ENCODE measurements at places on chromosomes 7 and 10. TPM values are rescaled to one million over a fixed set of nuclear protein-coding genes. Genes with fewer than 3 reads are reported as not detected.

The GPR26 gene
- total RNA-seq, result not detected

DNA sequence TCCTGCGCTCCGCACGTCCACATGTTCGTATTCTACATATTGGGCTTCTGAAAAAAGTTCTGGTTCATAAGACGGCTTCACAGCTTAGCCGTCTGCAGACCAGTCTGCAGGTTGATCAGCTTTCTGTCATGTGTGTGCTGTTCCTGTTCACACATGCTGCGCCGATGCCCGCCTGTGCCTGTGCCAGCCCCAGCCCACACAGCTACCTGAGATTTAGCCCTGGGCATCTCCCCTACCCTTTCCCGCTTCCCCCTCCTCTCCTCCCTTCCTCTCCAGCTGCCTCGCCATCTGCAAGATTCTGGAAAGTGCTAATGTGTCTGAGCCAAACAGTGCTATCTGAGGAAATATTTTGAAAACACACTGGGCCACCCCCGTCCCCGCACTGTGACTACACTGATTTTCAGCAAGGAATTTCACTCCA, 7.1 kb downstream of the CHST3 start:
- peaks cover 9% of the 10 kb centered on the region for H3K4me1 ChIP-seq
- no peak overlapping the region for H3K4me3 ChIP-seq
- H3K36me3 ChIP-seq, result no peaks in the 10 kb centered on the region
- no peak for DNase-seq
- H3K27ac ChIP-seq, result no peak overlapping the region

DNA sequence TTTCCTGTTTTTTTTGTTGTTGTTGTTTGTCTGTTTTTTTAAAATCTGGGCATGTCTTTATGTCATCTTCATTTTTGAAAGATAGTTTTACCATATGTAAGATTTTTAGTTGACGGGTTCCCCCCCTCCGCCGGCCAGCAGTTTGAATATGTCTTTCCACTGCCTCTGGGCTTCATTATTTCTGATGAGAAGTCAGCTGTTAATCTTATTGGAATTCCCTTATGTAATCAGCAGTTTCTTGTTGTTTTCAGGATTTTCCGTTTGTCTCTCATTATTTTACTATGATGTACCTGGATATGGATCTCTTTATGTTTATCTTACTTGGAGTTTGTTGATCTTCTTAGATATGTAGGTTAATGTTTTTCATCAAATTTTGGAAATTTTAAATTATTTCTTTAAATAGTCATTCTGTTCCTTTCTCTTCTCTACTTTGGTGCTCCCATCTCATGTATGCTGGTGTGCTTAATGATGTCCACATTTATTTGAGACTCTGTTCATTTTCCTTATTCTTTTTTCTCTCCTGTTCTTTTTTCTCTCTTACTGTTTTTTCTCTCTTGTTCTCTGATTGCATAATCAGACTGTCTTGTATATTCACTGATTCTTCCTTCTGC, 9.7 kb downstream of the EXOC6 start:
- no peak for DNase-seq
- no peaks in the 10 kb centered on the region for H3K36me3 ChIP-seq
- no peaks in the 10 kb centered on the region for H3K27me3 ChIP-seq
- H3K4me1 ChIP-seq, result no peaks in the 10 kb centered on the region
- no peak overlapping the region for H3K4me3 ChIP-seq
- no peak overlapping the region for H3K27ac ChIP-seq

The GIMAP6 gene
- total RNA-seq, result 7.1 TPM

- DNase-seq, result no peak
- H3K4me1 ChIP-seq, result no peaks in the 10 kb centered on the region
- H3K27ac ChIP-seq, result no peak overlapping the region
- H3K4me3 ChIP-seq, result no peak overlapping the region
Observed at GRCh38 chr7:67652937-67653336, 656.3 kb downstream of the TYW1 start.

DNA sequence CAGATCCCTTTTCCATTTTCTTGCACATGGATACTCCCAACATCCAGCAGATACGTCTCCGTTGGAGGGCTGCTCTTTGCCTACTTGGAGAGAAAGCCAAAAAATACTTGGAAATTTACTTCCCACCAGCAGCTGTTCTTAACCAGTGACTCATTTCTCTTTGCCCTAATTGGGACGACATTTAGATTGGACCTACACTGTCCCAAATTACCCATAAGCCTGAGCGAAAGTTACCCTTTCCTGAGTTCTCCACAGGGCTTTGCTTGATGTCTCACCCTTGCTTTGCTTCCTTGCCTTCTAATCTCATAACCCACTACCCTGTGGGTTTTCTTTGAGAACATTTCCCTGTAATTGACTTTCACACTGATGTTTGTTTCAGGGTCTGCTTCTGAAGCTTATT, 48.1 kb downstream of the SAMD8 start:
- no peaks in the 10 kb centered on the region for H3K4me1 ChIP-seq
- H3K27ac ChIP-seq, result no peak overlapping the region

The SRI gene
- 609 TPM for total RNA-seq

GRCh38 chr7:67589183-67589582, 592.5 kb downstream of the TYW1 start:
- no peak overlapping the region for H3K4me3 ChIP-seq
- H3K4me1 ChIP-seq, result no peaks in the 10 kb centered on the region
- no peaks in the 10 kb centered on the region for H3K36me3 ChIP-seq
- H3K27ac ChIP-seq, result no peak overlapping the region
- no peaks in the 10 kb centered on the region for H3K27me3 ChIP-seq

The RNF32 gene
- total RNA-seq, result 2.0 TPM

The PKD2L1 gene
- total RNA-seq, result 0.52 TPM

DNA sequence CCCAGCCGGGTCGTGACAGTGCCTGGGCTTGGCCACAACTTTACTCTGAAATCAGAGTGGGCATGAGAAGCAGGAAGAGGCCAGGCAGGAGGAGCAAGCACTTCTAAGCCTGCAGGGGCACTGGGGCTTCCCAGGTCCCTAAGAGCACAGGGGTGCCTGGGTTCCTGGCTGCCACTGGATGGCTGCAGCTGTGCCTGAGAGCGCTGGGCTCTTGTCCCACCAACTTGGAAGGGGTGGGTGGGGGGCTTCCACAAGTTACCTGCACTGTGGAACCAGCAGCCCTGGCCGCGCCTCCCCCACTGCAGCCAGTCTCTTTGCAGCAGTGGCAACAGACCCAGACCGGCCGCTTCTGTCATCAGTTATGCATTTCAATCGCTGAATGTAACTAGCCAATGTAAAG, 434.7 kb upstream of the GRM3 start:
- no peaks in the 10 kb centered on the region for H3K27me3 ChIP-seq
- no peak for DNase-seq
- no peaks in the 10 kb centered on the region for H3K36me3 ChIP-seq
- H3K27ac ChIP-seq, result no peak overlapping the region
- H3K4me3 ChIP-seq, result no peak overlapping the region

GRCh38 chr7:128405471-128406313, 4.1 kb downstream of the IMPDH1 start:
- H3K27me3 ChIP-seq, result no peaks in the 10 kb centered on the region
- H3K36me3 ChIP-seq, result no peaks in the 10 kb centered on the region
- H3K27ac ChIP-seq, result no peak overlapping the region
- peak overlapping the region; percentile 80 for H3K4me3 ChIP-seq
- peaks cover 11% of the 10 kb centered on the region for H3K4me1 ChIP-seq

DNA sequence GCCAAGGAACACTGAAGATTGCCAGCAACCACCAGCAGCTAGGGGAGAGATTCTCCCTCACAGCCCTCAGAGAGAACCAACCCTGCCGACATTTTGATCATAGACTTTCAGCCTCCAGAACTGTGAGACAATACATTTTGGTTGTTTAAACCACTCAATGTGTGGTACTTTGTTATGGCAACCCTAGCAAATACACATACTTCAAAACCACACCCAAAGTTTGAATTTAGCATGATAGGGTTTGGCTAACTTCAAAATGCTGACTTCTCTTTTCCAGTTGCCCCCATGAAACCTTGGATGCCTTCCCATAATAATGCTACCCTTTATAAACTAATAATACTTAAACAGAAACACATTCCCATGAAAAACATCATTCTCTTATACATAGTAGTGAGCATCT, 149.8 kb downstream of the DGKI start:
- no peak for DNase-seq
- no peak overlapping the region for H3K27ac ChIP-seq
- H3K27me3 ChIP-seq, result no peaks in the 10 kb centered on the region
- no peak overlapping the region for H3K4me3 ChIP-seq

DNA sequence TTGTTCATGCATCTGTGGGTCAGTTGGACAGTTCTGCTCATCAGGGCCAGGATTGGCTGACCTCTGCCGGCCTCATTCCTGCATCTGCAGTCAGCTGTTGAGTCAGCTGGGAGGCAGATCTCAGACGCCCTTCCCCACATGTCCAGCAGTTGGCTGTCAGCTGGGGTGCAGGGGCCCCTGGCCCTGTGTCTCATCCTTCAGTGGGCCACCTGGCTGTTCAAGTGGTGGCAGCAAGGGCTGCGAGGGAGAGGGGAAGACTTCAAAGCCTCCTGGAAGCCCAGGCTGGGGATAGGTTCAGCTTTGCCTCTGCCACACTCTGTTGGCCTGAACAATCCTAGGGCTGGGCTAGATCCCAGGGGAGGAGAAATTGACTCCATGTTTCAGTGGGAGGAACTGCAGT, 33.2 kb downstream of the TACR2 start:
- no peak for DNase-seq
- H3K4me3 ChIP-seq, result no peak overlapping the region
- H3K36me3 ChIP-seq, result peaks cover 6% of the 10 kb centered on the region

DNA sequence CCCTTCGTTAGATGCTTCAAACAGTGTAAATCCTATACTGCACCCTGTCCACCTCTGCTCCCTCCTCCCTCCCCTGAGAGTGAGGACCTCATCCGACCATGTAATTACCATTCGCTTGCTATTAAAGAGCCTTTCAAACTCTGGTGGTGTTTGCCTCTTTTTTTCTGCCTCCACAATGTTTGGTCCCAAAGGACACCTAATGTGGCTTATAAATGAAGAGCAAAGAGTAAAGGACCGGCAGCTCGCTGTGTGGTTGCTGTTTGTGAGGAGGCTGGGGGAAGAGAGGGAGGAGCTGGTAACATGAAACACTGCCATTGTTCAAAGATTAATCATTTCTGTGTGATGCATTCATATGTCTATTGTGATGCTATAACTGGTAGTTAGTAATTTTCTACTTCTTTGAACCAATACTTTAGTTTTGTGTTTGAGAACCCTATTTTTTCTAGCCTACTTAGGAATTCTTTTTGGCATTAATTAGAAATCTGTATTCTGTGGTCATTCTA, 27.9 kb downstream of the MTURN start:
- no peak for DNase-seq
- H3K27me3 ChIP-seq, result no peaks in the 10 kb centered on the region
- no peaks in the 10 kb centered on the region for H3K4me1 ChIP-seq
- H3K27ac ChIP-seq, result no peak overlapping the region

The IFIT1B gene
- total RNA-seq, result not detected

GRCh38 chr10:98528166-98528804, 81.5 kb upstream of the HPS1 start:
- no peak for DNase-seq

- H3K4me3 ChIP-seq, result no peak overlapping the region
- H3K27me3 ChIP-seq, result no peaks in the 10 kb centered on the region
- no peaks in the 10 kb centered on the region for H3K36me3 ChIP-seq
- DNase-seq, result no peak
- H3K27ac ChIP-seq, result no peak overlapping the region
Observed at GRCh38 chr7:29970158-29970557, 19.4 kb downstream of the SCRN1 start.

- no peaks in the 10 kb centered on the region for H3K4me1 ChIP-seq
- H3K27ac ChIP-seq, result no peak overlapping the region
- H3K27me3 ChIP-seq, result no peaks in the 10 kb centered on the region
- H3K4me3 ChIP-seq, result no peak overlapping the region
Observed at GRCh38 chr7:74231232-74231590, 21.4 kb downstream of the LAT2 start.

The WAC gene
- total RNA-seq, result 78.3 TPM

GRCh38 chr10:103966671-103967447, at the start of gene SLK:
SLK (plus strand) TSS chr10:103967140; CDS start chr10:103967746, 606 bp downstream.
- peak; percentile 86 for DNase-seq
- peak within 1 kb of the TSS; percentile 90 for H3K27ac ChIP-seq
- H3K4me3 ChIP-seq, result peak within 1 kb of the TSS; percentile 77
- no peaks in the 10 kb centered on the region for H3K36me3 ChIP-seq
- H3K4me1 ChIP-seq, result peaks cover 3% of the 10 kb centered on the region
- no peaks in the 10 kb centered on the region for H3K27me3 ChIP-seq

DNA sequence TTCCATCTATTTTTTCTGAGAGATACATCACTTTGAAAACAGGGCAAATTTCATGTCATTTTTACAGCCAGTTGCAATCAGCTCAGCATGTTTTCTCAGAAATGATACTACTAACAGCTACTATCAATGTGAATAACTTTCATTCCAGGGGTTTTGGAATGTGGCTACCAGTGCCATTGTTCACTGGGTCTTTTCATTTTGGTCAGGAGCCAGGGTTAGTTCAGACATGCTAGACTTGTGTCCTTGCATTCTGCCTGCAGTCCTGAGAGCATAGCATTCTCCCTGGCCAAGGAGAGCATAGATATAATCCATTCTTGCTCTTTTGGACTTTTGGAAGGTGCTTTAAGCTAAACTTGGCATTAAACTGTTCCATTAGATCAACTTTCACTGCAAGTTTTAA, 160.9 kb upstream of the NEBL start:
- no peaks in the 10 kb centered on the region for H3K4me1 ChIP-seq
- no peaks in the 10 kb centered on the region for H3K27me3 ChIP-seq
- no peak overlapping the region for H3K4me3 ChIP-seq
- no peaks in the 10 kb centered on the region for H3K36me3 ChIP-seq
- DNase-seq, result no peak
- no peak overlapping the region for H3K27ac ChIP-seq

The TES gene
- 75.1 TPM for total RNA-seq

DNA sequence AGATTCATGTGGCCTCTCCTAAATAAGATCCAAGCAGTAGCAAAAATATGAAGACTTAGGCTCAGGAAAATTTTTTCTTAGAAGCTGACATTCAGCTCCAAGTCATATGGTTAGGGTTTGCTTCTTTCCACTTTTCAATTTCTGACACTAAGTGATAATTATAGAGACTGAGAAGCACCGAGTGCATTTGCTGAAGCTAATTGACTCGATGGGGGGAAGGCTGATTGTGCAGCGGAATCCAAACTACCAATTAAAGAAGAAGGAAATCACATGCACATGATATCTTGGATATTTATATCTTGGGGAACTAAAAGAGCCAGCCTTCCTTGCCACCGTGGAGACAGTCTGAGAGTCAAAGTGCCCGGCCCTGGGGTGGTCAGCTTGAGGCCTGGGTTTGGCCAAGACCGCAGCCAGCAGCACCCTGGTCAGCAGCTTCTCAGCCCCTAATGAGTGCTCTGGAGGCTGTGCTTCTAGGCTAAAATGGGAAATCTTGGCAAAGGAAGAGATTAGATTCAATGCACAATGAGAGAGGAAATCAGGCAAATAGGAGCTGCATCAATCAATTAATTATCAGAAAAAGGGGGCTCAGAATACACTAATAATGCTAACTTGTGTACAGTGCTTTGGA, 589.3 kb downstream of the NRG3 start:
- H3K27ac ChIP-seq, result no peak overlapping the region
- no peaks in the 10 kb centered on the region for H3K36me3 ChIP-seq
- no peak overlapping the region for H3K4me3 ChIP-seq
- H3K4me1 ChIP-seq, result no peaks in the 10 kb centered on the region

The PTF1A gene
- not detected for total RNA-seq

Data from colonic mucosa (tissue), 4 donors.